ENCODE measurements at places on chromosomes 16 and 17.
A peak's percentile ranks its signal among the peaks of the same experiment; 100 is the strongest.

DNA sequence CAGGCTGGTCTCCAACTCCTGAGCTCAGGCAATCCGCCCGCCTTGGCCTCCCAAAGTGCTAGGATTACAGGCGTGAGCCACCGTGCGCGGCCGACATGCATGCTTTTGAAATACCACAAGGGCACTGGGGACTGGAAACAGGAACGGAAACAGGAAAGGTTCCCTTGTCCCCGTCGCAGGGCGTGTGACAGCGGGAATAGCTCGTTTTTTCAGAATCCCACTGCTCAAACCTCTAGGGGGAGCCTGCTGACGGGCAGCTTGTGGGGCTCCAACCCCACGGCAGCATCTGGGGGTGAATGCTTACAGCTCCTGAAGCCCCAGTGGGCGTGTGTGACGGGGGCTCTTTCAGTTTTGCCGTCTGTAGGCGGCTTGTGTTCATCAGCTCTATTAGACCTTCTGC lies 18.8 kb upstream of the ASGR2 start:
- peak; percentile 11 for DNase-seq

DNA sequence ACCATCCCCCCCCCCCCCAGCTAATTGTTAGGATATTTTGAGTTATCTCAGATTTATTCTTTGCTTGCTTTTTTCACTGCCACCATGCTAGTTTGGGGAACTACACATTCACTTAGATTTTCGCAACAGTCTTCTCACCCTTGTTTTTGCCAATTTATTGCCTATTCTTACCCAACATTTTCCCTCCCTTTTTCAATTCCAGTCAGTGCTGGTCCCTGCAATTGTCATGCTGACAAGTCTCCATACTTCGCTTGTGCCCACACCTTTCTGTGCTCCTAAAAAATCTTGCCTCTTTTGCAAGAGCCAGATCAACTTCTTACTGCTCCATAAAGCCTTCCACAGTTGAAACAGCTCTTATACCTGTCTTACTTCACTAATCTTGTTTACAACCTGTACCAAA lies 16.3 kb downstream of the TNRC6A start:
- DNase-seq: no peak

GRCh38 chr17:9104370-9105041 lies 83.2 kb downstream of the NTN1 start:
- no peak for DNase-seq

DNA sequence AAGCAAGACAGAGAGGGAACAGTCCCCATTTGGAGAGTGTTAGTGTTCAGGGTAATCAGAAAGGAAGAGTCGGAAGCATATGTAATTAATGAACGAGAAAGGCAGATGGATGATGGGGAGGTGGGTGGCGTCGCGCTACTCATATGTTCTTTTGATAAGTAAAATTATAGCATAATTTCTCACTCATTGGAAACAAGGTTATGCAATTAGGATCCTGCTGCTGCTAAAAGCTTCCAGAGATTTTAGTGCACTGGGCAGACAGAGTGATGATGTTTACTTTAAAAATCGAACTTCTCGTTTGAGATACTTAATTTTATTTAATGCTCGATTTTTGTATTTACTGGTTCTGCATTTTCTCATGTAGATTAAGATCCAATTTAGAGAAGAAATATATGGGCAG lies 96.2 kb downstream of the PRKCA start:
- no peak for DNase-seq

- no peak for DNase-seq
Measured at GRCh38 chr17:79341222-79341780, 266.7 kb downstream of the ENGASE start.
